Left cardiac atrium (tissue), 4 donors: ENCODE measurements at places on chromosomes 4 and X.

- DNase-seq, result no peak
Measured at GRCh38 chr4:165118256-165118909, 5.7 kb upstream of the TMEM192 start.

DNA sequence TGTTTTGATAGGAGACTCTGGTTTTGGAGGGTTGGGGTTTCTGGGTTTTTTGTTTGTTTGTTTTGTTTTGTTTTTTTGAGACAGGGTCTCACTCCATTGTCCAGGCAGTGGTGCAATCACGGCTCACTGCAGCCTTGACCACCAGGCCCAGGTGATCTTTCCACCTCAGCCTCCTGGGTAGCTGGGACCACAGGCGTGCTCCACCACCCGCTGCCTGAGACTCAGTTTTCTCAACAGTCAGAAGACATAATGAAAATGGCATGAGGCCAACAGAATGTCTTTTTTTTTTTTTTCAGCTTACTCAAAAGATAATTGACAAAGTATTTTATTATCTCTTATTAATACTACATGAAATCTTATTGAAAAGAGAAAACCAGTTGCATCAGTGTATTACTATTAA lies 32.4 kb downstream of the TNIP2 start:
- no peak for DNase-seq

- no peak for DNase-seq
Measured at GRCh38 chrX:28549838-28550237, 37.4 kb upstream of the IL1RAPL1 start.

GRCh38 chrX:118976599-118977340 lies 2.4 kb downstream of the LONRF3 start:
- peak; percentile 42 for DNase-seq

GRCh38 chr4:7444731-7445130 lies 10.0 kb upstream of the PSAPL1 start:
- DNase-seq, result no peak

DNA sequence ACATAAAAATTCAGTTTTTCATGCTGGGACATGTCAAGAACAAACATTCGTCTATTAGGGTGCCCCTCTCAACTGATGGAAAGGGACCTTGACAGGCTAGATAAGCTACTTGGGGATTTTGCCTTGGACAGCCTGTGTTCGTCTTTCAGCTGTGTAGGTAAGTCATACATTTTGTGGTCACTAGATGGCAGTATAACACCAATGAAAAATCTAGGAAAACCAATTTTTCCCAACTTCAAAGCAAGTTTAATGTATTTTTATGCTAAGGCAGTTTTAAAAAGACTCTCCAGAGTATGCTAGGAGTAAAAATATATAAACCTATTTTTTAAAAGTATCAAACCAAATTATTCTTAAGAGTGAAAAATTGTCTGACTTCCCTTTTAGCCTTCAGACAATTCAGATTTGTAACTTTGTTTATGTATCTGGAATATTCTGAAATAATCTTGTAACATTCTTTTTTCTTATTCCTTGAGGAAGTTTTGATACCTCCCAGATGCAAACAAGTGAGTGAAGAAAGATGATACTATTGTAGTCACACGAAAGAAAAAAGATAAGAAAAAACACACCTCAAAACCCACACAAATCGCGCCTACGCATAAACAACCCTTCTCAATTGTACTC lies 158.3 kb downstream of the CPE start:
- DNase-seq, result no peak

DNA sequence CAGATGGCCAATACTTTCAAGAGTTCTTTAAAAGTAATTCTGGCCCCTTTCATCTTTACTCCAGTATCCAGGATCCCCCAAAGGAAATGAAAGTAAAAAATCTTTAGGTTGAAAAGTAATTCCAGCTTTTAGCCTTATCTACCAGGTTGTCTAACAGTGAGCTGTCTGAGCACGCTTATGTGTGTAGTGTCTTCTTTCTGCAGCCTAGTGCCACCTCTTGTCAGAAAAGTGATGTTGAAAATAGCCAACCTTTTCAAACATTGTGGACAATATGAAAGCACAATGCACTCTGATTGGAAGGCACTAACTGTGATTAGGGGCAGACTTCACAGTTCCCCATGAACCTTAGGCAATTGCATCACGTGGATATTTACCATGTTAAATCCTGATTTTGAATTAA lies 92.1 kb downstream of the RELL1 start:
- no peak for DNase-seq

- DNase-seq, result no peak
Measured at GRCh38 chr4:54587107-54587891, 70.5 kb upstream of the KIT start.

DNA sequence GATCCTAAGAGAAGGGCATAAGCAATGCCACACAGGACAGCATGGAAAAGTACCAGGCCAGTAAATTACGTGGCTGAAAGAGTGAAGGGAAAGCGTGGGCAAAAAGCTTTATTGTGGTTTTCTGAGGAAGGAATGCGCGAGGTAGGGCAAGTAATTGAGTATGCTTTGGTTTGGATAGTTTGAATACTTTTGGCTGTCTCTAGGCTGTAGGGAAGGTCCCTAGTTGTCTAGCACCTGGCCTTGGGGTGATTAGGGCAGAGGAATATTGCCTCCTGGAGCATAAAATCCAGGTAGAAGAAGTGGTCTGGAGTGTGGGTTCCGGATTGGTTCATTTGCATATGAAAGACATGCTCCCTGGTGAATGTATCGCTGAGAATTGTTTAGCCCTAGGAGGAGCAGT lies 46.4 kb upstream of the NALF2 start:
- DNase-seq, result no peak

- DNase-seq, result peak; percentile 91
Measured at GRCh38 chr4:2792711-2793585, at the start of gene SH3BP2. Gene SH3BP2 (plus strand): TSS chr4:2793085. CDS start chr4:2820618, 27,533 bp downstream.

GRCh38 chrX:129872524-129872923 lies 28.8 kb upstream of the ZDHHC9 start:
- DNase-seq, result no peak

- DNase-seq, result no peak
Measured at GRCh38 chrX:132016628-132017430, 6.3 kb upstream of the STK26 start.

DNA sequence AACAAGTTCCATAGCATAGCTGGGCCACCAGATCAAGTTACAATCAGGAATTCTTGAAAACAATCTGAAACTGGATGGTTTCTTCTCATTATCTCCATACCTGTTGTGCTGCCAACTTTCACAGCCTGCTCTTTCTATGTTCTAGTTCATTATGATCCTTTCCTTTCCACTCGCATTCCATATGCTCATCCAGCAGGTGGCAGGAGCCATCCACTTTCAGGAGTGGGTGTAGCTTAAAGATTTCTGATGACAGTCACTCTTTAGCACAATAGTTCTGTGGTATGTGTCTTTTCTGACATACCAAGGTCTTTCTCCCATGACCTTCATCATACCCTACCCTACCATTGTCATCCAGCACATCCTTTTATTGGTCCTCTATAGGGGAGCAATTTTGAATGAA lies 46.4 kb downstream of the PAGE2 start:
- peak; percentile 33 for DNase-seq

- DNase-seq, result no peak
Measured at GRCh38 chr4:112423591-112423990, 92.4 kb downstream of the NEUROG2 start.

DNA sequence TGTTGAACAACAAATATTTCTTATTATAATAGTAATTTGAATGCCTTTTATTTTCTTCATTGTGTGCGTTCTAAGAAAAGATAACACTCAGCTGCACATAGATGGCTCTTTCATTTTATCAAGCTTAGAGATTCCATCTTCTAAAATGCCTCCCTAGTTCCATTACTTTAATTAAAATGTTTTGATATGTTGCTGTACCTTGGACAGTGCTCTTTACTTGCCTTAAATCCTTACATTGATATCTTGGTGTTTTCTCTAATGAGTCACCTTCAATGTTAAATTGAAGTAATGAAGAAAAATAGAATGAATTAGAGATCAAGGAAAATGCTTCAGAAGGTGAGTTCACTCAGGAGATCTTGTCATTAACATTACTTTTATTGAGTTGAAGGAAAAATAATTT lies 1672.4 kb upstream of the AGA start:
- no peak for DNase-seq

GRCh38 chr4:113614414-113614813 lies 147.1 kb downstream of the CAMK2D start:
- no peak for DNase-seq

GRCh38 chrX:47231167-47231566 lies 1.6 kb upstream of the USP11 start:
- no peak for DNase-seq

DNA sequence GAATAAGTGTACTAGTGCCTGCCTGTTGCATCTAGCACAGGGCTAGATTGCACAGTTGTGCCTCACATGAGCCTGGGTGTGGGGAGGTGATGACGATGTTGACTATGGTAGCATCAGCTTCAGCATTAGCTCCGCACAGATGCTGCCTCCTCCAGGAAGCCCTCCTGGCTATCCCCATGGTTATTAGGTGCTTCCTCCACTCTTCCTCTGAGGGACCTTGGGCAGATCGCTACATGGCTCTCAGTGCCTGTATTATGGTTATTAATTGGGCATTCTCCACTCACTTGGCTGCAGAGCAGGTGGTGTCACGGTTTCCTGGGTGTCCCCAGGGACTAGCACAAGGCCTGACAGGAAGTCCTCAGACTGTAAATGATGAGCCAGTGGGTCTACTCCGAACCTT lies 325.6 kb downstream of the ARHGAP10 start:
- no peak for DNase-seq

DNA sequence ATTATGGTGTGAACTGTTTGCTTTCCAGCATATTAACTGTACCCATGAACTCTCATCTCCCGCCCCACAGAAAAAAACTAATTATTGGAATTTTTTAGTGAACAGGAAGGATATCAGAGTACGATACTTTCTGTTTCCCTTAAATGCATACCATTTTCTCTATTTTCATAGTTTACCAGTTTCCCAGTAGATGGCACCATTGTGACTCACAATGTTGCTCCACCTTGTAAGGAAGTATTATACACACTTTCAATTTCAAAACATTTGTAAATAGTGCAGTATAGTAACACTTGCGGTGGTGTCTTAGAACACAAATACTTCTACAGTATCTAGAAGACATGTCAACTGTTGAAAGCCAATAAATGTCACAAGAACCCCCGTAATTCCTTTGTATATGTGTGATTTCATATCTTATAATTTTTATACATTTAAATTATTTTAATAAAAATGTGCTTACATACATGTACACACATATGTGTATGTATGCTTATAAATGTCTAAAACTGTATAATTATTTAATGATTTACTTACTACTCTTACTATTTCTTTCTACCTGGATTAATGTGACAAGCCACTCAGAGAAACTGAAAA lies 167.3 kb downstream of the SLIT2 start:
- DNase-seq, result no peak

GRCh38 chr4:80713409-80713808 lies 317.1 kb upstream of the BMP3 start:
- DNase-seq, result no peak

DNA sequence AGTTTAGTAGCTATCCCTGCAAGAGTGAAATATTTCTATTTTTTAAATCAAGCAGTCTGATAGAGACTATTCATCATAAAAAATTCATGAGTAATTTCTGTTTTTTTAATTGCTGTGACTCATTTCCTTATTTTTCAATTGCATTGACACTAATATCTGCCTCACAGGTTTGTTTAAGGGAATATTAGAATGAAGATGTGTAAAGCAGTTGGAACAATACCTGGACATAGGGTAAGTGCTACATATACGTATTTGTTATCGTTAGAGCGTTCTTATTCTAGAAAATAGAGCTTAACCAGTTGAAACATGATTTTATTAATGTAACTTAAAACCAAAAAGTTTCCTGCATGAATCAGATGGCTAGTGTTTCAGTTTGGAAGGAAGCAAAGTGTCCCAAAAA lies 2211.3 kb downstream of the PCDH7 start:
- DNase-seq, result no peak

DNA sequence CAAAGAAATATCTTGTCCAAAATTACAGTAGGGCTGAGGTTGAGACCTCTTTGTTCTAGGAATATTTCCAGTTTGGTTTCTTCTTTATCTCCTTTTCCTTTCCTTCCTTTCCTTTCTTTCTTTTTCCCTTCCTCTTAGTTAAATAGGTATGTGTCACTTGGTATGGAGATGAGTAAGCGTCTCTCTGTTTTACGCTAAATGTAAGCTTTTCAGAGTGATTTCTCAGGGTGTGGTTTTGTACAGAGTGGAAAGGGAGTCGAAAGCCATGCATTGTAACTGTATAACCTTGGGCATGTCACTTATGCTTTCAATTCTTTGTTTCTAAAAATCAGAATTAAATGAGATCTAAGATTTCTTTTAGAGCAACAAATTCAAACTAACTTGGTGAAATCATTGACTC lies 54.8 kb downstream of the TLL1 start:
- DNase-seq, result no peak

GRCh38 chr4:89303177-89303576 lies 4.4 kb downstream of the GPRIN3 start:
- peak; percentile 51 for DNase-seq

- DNase-seq, result no peak
Measured at GRCh38 chr4:111066447-111066846, 443.6 kb upstream of the PITX2 start.

DNA sequence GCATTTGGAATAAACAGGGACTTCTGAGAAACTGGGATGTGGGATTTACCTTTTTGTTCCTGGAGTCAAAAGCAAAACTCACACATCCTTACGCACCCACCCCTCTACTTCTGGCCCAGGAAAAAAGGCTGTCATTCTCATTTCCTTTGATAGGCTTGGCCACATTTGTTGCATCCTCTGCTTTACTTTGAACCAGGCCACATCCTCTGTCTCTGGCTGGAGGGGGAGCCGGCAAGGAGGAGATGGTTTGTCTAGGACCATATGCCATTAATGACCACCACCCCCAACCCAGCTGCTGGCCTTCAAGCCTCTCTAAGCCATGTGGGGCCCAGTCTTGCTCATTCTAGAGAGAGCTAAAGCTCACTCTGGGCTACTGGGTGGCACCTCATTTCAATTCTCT lies 64.5 kb downstream of the ATG4A start:
- DNase-seq, result no peak

- no peak for DNase-seq
Measured at GRCh38 chr4:187451776-187452175, 543.8 kb upstream of the ZFP42 start.

DNA sequence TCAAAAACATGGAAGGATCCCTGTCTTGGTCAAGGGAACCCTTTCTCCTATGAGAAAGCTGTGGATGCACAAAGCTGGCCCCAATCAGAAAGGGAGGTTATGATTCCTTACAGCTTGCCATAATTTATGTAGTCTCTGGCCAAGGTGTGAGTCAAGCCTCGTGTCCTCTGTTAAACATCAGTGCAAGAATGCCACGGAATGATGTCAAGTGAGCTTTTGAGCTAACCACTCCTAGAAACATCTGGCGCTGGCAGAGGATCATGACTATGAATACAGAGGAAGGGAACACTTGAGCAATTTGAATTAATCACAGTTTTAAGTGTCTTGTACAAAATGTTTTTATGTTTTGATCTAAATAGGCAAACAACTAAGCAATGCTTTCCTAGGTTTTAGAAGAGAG lies 51.5 kb upstream of the RAP2C start:
- peak; percentile 63 for DNase-seq

DNA sequence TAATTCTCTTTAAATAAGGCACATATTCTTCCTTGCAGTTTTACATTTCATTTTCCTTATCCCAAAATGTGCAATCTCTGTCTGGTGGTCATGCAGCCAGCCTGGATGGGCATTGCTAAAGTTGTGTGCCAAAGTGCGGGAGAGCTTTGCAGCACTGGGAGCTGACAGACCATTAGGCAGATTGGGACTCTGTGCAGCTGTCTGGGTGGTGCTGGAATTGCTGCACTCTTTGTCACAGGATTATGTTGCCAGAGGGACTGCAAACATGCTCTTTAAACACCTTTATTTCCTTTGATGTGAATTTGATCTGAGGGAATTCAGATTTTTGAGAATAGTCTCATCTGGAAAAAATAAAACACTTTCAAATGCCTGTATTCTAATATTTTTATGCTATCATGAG lies 956.2 kb upstream of the DIAPH2 start:
- no peak for DNase-seq
